ENCODE measurements at places on chromosomes 16 and 17.

DNA sequence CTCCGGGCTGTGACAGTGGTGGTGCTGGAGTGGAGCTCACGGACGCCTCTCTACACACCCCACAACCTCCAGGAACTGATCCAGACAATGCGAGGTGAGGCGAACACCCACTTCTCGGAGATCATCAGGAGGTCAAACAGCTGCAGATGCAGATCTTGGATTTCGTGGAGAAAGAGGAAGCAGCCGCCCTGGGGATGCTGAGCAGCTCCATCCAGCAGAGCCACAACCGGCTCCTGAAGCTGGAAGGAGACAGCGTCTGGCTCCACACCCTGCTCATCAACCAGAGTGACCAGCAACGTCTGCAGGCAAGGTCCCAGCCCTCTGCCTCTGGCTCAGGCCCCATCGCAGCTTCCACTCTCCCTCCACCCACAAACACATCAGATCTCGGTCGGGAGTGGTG lies 13.2 kb upstream of the SLC16A5 start:
- no peak for DNase-seq

GRCh38 chr16:56985288-56985961 lies 3.9 kb upstream of the NLRC5 start:
- no peak for DNase-seq

- DNase-seq, result no peak
Measured at GRCh38 chr16:27231692-27232060, 28.4 kb downstream of the KDM8 start.

DNA sequence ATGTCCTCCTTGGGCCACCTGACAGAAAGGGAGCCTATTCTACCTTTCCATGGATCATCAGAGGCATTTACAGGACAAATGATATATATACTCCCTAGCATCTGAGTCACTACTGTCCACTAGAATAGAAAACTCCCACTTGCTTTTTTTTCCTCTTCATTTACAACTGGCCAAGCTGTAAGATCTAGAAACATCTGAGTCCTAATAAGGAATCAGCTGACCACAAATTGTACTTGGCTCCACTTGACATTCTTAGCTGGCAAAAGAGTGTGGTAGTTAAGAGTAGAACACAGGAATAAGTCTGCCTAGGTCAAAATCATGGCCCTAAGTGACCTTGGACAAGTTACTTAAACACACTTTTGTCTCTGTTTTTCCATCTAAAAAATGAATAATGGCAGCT lies 5.2 kb downstream of the RUSF1 start:
- DNase-seq, result no peak

DNA sequence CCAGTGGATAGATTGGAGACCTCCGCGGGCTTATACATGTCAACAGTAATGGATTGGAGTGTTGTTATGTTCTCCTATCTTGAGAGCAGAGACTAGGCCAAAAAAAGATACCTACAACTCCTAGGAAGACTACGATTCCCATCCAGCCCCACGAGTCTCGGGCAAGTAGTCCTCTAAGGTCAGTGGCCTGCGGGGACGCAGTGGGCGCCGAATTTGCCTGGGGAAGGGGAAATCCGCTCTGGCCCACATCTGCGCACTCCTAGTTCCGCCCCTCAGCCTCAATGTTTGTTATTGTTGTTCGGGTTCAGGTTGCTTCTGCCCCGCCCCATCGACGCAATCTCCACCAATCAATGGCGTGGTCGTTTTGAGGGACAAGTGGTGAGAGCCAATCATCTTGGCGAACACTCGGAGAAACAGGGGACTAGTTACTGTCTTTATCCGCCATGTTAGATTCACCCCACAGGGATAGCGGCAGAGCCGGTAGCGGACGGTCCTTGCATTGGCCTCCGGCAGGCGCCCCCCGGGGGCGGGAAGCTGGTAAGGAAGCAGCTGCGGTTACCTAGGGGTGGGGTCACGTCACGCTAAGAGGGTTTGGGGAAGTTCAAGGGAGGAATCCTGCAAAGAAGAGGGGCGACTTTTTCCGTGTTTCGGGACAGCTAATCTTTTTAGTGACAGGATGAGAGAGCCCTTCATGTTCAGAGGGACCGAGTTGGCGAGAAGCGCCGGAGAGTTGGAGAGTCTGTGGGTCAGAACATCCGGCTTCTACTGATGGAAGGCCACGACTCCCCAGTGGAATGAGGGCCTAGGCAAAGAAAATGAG lies at the start of gene NBR1:
NBR1 (plus strand) TSS at position 449 of the 820 bp plus-strand sequence. CDS start 4,586 bp downstream, outside the sequence.
- peak; percentile 96 for DNase-seq

DNA sequence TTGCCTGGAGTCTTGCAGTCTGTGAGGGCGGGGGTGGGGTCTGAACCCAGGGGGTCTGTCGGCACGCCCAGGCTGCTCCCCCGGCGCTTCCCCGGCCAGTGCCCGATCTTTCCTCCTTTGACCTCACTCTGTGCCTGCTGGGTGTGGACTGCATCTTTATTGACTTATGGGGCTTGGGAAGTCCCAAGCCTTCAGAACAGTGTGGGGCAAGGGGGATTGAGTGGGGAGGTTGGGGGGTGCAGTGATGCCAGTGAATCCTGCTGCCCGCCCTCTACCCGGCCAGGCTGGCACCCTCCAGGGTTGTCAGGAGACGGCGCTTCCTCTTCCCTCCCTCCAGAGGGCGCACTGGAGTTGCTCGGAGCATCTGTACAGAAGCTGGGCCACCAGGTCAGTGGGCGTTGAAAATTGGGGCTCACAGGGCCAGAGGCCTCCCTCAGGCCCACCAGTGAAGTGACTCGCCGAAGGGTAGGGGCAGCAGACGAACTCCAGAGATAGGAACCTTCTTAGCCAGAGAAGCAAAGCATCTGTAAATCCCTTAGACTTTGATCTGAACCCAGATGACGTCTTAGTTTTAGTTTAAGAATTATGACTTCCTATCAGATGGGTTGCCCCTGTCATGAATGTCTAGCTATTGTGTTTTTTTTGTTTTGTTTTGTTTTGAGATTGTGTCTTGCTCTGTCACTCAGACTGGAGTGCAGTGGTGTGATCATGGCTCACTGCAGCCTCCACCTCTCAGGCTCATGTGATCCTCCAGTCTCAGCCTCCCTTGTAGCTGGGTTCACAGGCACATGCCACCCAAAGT lies 184.8 kb upstream of the CIBAR2 start:
- DNase-seq, result peak; percentile 57

GRCh38 chr16:28935346-28935745 lies 3.6 kb downstream of the CD19 start:
- no peak for DNase-seq
